G401 (cell line): ENCODE measurements at places on chromosomes 12 and 14. TPM values are rescaled to one million over a fixed set of nuclear protein-coding genes. Genes with fewer than 3 reads are reported as not detected.

Gene NRL
- total RNA-seq: 1.3 and 2.8 TPM in 2 replicates

Gene LYZ
- not detected in 2 replicates for total RNA-seq

Gene TTC9
- total RNA-seq: not detected in 2 replicates

Gene HOXC10
- 16.7 and 48.6 TPM in 2 replicates for total RNA-seq

Gene FGD6
- total RNA-seq: 3.8 and 3.9 TPM in 2 replicates

Gene CHST11
- 9.5 and 12.7 TPM in 2 replicates for total RNA-seq

Gene CLEC4D
- not detected in 2 replicates for total RNA-seq

GRCh38 chr14:101219896-101220703 lies 316.6 kb upstream of the RTL1 start:
- no peak for DNase-seq

GRCh38 chr12:53781228-53781801 lies 29.5 kb upstream of the CISTR start:
- peak; percentile 42 for DNase-seq

GRCh38 chr14:24868389-24868788 lies 181.6 kb downstream of the STXBP6 start:
- DNase-seq: no peak

GRCh38 chr12:21521541-21521940 lies 4.6 kb upstream of the SPX start:
- no peak for DNase-seq

DNA sequence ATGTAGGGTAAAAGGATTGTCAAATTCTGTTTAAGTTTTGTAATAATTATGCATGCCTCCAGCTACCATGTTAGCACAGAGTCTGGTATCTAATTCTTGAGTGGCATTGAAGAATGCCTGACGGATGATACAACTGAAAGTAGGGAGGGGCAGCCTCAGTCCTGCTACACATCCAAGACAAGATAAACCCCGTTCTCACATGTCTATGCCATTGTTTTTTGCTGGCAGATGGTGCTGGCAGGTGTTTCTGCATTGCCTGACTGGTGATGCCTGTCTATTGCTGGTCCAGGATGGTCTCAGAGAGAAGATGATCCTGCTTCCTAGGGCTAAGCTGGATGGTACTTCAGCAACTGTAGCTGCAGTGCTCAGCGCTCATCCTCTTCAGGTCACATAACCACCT lies 245.8 kb upstream of the NAV3 start:
- DNase-seq: peak; percentile 69

- no peak for DNase-seq
These were observed 37.1 kb downstream of the LMO3 start for GRCh38 chr12:16568873-16569272.

DNA sequence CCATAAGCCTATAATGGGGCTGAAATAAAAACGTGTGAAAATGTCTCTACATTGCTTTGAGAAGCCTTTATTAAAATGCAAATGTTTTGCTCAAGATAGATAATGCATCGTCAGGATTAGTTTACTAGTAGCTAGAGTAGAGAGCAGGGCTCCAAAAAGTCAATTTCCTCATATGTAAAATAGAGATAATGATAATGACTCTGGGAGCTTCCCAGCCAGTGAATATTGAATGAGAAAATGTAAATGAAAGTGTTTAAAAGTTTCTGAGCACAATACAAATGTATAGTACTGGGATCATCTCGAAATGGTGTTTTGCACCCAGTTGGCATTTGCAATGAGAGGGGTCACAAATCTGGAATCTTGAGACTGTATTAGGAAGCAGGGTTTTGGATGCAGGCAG lies 135.3 kb downstream of the OTOGL start:
- DNase-seq: no peak

DNA sequence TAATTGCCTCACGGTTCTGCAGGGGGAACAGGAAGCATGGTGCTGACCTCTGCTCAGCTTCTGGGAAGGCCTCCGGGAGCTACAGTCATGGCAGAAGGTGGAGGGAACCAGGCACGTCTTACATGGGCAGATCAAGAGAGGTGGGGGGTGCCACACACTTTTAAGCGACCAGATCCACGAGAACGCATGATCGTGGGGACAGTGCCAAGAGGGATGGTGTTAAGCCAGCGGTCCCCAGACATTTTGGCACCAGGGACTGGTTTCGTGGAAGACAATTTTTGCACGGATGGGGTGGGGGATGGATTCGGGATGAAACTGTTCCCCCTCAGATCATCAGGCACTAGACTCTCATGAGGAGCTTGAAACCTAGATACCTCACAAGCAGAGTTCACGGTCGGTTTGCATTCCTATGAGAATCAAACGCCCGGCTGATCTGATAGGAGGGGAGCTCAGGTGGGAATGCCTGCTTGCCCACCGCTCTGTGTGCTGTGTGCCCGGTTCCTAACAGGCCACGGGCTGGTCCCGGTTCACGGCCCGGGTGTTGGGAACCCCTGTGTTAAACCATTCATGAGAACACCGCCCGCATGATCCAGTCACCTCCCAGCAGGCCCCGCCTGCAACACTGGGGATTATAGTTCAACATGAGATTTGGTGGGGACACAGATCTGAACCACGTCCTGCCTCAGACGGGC lies 96.9 kb downstream of the ADGRD1 start:
- DNase-seq: no peak

DNA sequence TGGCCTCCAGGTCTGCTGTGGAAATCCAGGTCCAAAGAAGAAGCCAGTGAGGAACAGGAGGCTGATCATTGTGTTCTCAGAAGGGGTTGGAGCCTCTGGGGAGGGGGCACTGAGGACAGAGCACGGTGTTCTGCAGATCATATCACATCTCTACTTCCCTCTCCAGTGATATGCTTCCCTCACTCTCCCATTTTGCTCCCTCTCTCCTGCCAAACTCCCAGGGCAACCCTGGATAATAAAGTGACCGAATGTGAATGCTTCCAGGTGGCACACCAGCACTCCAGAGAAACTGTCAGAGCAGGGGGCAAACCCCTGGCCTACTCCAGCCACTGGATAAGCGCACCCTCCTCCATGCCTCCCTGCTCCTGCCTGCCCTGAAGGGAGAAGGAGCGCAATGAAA lies 57.8 kb downstream of the DPF3 start:
- no peak for DNase-seq

DNA sequence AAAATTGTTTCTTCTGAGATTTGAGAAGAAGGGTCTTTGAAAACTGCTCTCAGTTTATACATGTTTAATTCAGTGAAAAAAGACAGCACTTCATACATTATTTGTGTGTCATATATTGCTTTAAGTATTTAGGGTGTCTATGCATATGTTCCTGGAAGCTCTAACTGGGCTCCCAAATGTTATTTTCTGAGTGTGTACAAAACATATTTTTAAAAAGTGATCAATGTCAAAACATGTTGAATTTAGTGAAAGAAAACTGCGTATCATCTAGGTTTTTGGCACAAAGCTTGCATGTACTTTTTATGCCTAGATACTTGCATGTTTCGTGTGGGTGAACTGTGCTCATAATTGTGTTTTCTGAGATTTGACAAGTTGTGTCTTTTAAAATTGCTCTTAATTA lies 81.6 kb downstream of the ASCL4 start:
- no peak for DNase-seq

DNA sequence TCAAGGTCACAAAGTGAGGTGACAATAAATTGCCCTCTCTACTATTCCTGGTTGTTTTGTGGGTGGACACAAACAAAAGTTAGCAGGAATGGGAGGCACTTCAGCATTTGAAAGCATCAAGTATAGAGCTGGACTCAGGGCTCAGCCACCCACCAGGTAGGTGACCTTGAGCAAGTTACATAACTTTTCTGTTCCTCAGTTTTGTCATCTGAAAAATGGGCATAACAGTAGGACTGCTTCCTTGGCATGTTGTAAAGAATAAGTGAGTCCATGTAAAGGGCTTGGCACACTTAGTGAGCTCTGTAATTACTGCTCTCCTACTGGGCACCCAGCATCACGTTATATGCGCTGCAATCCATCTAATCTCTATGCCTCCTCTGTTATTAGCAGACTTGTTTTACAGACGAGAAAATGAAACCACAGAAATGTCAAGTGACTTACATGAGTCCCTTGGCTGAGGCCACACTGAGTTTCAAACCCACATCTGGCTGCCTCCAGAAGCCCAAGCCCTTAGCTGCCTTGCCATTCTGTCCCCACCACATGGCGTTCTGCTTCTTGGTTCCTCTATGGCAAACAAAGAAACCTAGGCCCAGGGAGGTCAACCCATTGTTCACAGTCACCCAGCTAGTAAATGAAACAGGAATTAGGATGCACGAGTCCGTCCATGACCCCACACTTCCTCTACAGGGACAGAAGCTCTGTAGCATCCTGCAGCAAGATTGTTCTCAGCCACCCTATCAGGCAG lies 63.2 kb upstream of the SLC24A4 start:
- DNase-seq: no peak

- no peak for DNase-seq
These were observed 274.2 kb downstream of the FUT8 start for GRCh38 chr14:65686761-65687160.

GRCh38 chr14:103708750-103709187 lies 6.5 kb downstream of the XRCC3 start:
- DNase-seq: peak; percentile 87

DNA sequence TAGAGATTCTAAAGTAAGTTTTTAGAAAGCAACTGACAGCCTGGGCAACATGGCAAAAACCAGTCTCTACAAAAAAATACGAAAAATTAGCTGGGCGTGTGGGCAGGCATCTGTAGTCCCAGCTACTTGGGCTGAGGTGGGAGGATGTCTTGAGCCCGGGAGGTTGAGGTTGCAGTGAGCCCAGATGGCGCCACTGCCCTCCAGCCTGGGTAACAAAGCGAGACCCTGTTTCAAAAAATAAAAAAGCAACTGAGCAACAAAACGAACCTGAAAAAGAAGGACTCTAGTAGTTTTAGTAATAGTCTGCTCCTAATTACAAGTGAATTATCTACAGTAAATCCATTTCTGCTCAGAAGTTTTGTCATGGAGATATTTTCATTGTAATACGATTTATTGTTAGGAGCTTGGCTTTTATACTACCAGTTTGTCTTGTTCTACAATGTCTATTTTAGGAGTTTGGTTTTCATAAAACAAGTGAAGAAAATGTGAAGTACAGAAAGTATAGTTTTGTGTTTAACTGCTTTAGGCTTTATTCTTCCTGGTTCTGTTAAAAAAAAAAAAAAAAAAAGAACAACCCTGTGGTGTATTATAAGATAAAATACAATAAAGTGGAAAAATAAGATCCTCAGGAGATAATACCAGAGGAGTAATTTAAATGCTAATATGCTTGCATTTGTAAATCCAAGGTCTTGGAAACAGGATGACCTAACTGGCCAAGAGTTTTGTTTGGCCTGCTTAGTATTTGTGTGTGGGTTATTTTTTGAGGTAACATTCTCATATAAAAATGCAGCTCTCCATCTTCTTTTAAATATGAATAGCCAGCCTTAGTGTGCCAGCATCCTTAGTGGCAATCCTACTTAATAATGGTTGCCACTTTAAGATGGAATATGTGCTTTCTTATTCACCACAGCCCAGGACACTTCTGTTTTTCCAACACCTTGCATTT lies 2.8 kb downstream of the TMX1 start:
- peak; percentile 49 for DNase-seq

GRCh38 chr14:67371247-67372148 lies 11.4 kb downstream of the EIF2S1 start:
- no peak for DNase-seq

GRCh38 chr14:61690039-61690438 lies 5.3 kb upstream of the HIF1A start:
- DNase-seq: no peak

DNA sequence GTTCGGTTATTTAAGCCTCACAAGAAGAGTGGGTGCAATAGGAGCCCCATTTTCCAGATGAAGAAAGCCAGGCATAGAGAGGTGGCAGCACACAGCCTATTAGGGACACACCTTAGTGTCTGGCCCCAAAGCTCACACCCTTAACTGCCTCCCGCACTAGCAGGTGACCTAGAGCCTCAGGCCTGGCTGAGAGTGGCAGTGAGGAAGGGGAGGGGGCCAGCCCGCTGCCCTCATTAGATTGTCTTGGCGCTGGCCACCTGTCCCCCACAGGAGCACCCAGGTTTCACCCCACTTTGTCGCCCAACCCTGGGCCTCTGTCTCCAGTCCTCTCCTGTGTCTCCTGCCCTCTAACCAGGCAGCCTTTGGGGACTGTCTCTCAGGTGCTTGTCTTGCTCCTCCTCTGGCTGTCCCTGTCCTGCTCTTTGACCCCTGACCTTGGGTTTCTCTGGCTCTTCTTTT lies 18.5 kb upstream of the PGF start:
- DNase-seq: no peak

GRCh38 chr14:54488318-54488645 lies 498 bp downstream of the GMFB start:
- peak; percentile 27 for DNase-seq

DNA sequence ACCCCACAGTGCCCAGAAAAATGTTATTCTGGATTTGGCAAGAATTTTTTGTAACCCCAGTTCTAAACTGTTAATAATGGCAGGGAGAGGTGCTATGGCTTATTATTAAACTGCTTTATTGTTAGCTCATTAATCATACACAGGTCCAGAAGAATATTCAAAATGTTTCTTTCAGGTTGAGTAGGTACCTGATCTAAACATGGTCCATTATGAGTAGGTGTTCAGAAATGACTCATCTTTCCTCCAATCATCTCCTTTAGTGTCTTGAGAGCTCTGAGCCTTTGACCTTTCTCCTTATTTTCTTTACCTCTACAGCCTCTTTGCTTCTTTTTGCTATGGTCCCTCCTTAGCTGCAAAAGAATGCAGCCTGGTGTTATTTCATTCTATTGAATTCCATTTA lies 211.0 kb upstream of the GARIN6 start:
- DNase-seq: no peak

GRCh38 chr12:95269892-95270291 lies 52.3 kb downstream of the VEZT start:
- peak; percentile 59 for DNase-seq

- DNase-seq: no peak
These were observed 35.9 kb upstream of the FOS start for GRCh38 chr14:75242546-75243273.
